ENCODE measurements at places on chromosomes 13 and 19.

GRCh38 chr19:18150776-18151624 is 2.0 kb upstream of the PIK3R2 start:
- DNase-seq = no peak

- no peak for DNase-seq
Observed at GRCh38 chr13:31772231-31772630, 32.9 kb downstream of the RXFP2 start.

DNA sequence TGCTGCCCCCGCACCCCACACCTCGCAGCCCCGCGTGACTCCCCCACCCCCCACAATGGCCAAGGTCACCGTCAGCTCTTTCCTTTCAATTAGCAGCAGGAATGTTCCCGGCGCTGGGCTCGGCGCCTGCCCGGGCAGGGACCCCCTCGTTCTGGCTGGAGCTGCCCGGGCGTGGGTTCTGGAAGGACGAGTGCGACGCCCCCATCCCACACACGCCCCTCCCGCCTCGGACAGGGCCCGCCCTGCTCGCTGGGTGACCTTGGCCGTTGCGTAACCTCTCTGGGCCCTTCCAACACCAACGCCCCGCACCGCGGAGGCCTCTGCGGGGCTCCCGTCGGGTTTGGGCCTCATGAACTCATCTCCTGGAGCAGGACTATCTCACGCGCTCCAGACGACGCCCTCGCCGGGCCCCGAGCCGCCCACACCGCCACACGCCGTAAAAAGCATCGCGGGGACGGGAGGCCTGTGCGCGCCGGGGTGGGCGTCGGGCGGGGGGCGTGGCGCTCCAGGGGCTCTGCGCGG is 10.3 kb downstream of the PALM start:
- no peak for DNase-seq

DNA sequence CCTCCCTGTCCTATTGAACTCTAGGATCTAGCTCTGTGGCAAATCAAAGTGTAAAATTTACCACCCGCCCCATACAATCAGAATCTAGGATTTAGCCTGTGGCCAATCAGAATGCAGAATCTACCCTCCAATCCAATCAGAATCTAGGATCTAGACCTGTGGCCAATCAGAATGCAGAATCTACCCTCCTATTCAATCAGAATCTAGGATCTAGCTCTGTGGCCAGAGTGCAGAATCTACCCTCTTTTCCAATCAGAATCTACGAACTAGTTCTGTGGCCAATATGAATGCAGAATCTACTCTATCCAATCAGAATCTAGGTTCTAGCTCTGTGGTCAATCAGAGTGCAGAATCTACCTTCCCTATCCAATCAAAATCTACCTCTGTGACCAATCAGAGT is 25.8 kb downstream of the PRKD2 start:
- no peak for DNase-seq

- no peak for DNase-seq
Observed at GRCh38 chr19:56144376-56144775, 3.3 kb downstream of the ZNF444 start.

DNA sequence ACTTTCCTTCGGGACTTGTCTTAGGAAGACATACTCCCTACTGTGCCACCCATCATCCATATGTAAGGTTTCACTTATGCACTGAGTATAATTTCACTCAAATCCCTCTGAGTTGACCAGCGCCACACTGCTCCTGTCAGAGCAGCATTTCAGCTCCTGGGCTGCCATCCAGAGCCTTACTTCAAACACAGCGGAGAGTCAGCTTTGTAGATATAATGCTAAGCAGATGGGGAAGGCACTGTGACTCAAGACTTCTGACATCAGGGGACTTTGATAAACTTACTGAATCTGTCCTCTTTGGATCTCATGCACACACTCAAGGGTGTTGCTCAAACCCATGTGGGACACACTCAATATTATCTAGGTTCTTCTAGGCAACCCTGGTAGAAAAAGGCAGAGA is 34.9 kb downstream of the DOCK9 start:
- no peak for DNase-seq

DNA sequence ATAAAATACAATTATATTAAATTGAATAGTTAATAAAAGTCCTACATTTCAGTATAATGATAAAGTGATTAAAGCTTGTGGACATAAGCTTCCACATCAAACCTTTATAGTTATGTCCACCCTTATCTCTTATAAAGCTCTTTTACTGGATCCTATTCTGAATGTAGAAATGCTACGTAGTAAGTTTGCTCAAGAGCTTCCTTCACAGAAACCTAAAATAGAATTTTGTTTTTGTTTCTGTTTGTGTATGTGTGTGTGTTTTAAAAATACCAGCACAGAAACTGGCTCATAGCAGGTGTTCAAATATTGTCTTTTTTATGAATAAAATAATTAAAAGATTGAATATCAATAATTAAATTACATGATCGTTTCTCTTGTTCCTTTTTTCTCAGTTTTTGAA is 21.0 kb upstream of the UFM1 start:
- no peak for DNase-seq

DNA sequence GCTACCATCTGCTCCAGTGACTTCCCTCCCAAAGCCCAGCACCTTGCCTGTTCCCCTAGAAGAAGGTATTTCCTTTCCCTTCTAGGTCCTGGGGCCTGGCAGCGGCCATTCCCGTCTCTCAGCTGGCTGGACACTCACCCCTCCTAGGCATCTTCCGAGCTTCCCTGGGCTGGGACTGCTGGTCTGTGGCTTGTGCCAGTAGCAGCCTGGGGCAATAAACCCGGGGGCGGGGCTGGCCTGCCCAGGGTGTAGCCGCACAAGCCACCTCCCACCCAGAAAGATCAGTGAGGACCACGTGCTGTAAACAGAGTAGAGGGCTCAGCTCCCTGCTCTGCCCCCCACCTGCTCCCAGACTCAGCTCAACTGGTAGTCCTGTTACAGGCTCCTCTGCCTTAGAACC is 15.0 kb downstream of the LIPE start:
- DNase-seq = no peak

DNA sequence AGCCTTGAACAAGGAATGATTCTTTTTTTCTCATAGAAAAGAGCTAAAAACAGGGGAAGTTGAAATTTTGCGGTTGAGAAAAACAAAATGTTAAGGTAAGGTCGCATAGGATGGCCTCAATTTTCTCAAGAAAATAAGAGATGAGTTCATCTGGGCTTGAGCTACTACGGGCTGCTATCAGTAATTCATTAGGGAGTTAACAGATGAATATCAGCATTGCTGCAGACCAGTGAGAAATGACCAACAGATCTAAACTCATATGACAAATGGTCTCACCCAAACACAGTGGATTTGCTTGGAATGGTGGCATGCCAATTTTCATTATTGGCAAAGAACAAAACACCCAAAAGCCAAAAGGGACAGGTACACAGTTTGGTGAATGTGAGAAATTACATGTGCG is 56.6 kb downstream of the GPC6 start:
- no peak for DNase-seq

DNA sequence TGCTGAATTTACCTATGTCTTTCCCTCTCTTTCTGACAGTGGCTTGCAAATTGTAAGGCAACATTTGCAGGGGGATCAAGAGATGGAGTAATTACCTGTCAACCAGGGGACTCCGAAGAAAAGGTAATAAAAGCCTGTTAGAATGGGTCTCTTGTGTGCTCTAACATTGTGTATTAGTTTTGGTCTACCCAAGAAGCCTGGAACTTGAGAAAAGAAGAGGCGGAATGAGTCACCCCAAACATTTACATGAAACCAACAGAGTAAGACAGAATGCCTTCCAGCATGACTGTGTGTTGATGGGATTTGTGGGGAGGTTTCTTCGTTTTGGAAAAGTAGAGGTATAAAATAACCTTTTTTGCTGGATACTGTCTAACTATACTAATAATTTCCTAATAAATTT is 36.7 kb downstream of the ZAR1L start:
- peak; percentile 16 for DNase-seq

DNA sequence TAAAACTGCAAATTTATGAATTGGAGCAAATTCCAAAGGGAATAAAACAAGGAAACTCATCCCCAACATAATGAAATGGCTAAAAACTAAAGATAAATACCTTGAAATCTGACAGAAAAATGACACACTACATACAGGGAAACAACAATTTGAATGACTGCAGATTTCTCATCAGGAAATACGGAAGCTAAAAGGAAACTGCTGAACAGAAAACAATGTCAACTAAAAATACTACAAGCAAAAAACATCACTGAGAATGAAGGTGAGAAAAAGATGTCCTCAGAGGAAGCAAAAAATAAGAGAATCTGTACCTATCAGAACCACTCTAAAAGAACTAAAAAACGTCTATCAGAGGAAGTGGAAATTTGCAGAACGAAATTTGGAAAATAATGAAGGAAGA is 39.5 kb downstream of the ZSWIM9 start:
- no peak for DNase-seq

- no peak for DNase-seq
Observed at GRCh38 chr13:111650626-111651025, 330.2 kb downstream of the TEX29 start.

DNA sequence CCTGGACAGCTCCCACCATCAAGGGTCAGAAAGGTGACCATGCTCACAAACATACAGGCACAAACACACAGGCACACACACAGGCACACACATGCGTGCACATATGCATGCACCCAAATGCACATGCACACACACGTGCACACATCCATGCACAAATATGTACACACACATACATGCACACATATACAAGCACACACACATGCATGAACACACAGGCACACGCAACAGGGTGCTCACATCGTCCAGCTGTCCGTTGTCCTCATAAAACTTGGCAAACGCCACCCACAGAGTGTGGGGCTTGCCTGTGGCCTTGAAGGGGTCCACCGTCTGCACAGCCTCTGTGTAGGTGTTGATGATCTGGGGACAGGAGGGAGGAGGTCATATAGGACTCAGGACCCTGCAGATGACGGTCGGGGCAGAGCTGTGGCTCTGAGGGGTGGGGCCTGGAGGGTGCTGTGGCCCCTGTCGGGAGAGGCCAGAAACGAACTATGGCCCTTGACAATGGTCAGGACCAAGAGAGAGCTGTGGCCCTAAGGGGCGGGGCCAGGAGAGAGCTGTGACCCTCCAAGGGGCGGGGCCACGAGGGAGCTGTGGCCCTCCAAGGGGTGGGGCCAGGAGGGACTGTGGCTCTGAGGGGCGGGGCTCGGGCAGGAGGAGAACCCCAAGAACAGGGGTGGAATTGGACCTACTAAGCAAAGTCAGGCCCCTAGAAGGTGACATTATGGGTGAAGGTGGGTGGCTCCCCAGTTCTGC is 6.2 kb downstream of the XAB2 start:
- DNase-seq = no peak

GRCh38 chr19:1524287-1524971 is 552 bp downstream of the PLK5 start:
- DNase-seq = no peak

- DNase-seq = no peak
Observed at GRCh38 chr19:33325920-33326319, 23.6 kb upstream of the CEBPA start.

DNA sequence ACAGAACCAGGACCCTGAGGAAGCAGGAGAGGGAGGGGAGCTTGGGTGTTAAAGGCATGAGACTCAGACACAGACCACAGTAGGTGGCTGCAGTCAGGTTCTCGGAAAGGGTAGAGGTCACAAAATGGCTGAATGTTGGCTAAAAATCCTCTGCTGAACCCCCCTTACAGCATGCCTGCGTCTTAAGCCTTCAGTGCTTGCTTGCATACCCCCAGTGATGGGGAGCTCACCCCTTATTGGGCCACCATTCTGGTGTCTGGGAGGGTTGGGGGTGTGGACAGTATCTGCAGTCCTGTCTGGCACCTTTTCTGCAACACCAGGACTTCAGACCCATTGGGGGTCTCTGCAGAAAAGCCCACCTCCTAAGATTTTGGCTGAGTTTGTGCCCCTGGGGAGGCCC is 14.2 kb upstream of the B3GNT3 start:
- DNase-seq = no peak

DNA sequence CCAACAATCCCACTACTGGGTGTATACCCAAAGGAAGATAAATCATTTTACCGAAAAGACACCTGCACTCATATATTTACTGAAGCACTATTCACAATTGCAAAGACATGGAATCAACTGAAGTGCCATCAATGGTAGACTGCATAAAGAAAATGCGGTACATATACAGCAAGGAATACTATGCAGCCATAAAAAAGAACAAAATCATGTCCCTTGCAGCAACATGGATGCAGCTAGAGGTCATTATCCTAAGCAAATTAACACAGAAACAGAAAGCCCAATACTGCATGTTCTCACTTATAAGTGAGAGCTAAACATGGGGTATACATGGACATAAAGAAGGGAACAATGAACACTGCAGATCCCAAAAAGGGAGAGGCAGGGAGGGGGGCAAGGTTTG is 2.7 kb upstream of the ZNF507 start:
- no peak for DNase-seq

DNA sequence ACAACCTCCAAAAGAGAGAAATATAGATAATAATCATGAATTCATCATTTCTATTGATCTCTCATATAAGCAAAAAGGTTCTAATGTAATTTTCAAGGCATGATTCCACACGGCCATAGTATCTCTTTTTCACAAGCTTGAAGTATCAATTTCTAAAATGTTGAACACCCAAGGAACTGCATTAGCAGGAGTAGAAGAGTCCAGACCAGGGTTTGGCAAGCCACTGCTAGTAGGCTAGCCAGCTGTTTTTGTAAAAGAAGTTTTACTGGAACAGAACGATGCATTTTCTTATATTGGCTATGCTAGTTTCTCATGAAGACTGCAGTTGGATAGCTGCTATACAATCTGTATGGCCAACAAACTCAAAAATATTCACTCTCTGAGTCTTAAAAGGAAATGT is 481.5 kb upstream of the MIR17HG start:
- no peak for DNase-seq

- no peak for DNase-seq
Observed at GRCh38 chr13:92649140-92649813, 577.3 kb upstream of the GPC6 start.
